ENCODE measurements at places on chromosomes 1 and 21.

- peak; percentile 97 for DNase-seq
Measured at GRCh38 chr1:205048382-205048781, 5.4 kb downstream of the CNTN2 start.

- no peak for DNase-seq
Measured at GRCh38 chr1:52677076-52677806, 20.9 kb downstream of the COA7 start.

GRCh38 chr1:216521477-216521876 lies 98.2 kb upstream of the USH2A start:
- no peak for DNase-seq

DNA sequence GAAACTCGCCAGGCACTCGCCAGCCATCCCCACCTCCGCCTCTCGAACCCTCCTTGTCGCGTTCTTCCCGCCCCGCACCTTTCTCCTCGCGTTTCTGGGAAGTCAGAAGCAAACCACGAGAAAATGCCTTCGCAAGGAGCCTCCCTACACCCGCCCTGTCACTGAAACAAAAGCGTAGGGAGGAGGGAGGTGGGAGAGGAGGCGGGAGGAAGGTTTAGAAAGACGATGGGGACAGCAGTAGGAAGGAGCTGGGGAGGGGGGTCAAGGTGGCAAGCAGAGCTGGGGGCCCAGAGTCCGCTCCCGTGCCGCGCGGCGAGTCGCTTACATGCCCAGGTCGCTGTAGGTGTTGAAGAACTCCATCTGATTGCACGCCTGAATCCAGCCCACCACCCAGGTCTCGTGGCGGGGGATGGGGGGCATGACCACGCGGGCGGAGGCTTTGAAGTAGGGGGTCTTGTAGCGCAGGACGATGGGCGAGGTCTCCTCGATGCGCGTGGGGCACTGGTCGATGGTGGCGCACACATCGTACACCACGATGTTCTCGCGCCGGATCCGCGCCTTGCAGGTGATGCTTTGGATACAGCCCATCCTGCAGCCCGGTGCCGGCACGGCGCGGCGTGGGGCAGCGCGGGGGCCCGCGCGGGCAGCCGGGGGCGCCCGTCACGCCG lies 1.0 kb downstream of the FAM78B start:
- no peak for DNase-seq

- no peak for DNase-seq
Measured at GRCh38 chr1:19421365-19421764, 64.0 kb downstream of the CAPZB start.

DNA sequence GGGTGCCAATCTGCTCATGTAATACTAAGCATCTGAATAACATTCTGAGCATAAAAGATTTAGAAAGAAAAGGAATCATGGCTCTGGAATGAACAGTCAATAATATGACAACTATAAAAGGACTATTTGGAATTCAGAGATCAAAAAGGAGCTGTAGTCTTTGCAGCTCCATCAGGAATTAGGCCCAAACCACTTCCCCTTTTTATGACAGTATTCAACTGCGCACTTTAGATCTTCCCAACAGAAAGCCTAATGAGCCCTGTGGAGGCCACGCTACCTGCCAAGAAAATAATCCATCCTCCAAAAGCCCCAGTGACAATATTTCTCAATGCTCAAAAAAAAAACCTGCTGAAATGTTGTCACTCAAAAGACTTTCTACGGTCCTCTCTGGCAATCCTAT lies 163.2 kb downstream of the SNX7 start:
- no peak for DNase-seq

DNA sequence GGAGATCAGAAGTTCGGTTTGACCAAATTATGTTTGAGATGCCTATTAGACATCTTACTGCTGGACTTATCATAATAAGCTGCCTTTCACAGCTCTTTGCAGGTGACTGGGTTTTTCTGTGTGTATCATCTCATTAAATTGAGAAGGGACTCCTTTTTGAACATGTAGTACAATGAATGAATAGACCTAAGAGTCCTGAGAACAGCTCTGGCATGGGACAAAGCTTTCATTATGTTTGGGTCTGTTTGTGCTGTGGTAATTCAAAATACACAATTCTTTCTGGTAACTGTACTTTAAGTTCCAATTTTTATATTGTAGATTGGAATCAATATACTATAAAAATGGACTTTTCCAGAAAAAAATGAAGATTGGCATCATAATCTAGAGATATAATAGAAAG lies 312.3 kb downstream of the TM2D1 start:
- no peak for DNase-seq

DNA sequence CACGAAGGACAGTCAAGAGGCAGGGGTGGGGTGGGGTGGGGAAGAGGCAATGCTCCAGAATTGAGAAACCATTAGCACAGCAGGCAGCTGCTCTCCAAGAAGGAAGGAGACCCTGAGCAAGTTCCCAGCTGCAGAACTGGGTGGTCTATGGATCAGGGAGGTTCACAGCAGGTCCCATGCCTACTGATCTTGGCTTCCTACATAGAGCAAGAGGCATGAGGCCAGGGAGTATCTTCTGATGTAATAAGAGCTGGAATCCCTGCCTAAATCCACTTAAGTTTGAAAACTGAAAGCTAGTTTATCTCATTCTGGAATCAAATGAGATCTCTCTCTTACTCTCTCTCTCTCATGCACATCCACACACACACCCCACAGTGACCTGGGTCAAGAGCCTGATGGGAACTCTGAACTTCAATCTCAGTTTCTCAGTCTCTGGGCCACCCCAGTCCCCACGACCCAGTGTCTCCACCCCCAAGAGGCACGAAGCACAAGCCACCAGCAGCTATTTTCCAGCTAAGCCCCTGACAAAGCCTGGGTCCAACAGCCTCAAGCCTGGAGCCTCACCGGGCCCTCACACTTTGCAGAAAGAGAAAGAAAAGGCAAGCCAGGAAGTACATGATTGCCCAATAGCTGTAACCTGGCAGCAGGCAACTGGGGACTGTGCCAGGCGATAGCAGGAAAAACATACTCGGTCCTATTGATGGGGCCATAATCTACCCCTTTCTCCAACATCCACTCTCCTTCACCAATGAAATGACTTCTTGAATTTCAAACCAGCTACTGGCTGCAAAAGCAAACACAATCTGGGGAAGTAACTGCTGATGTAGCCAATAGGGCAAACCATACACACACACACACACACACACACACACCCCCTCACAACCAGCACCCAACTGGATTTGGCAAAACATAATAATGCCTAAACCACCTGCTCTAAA lies 2.2 kb downstream of the NUAK2 start:
- DNase-seq = no peak

GRCh38 chr21:31609081-31609480 lies 50.4 kb upstream of the SOD1 start:
- no peak for DNase-seq

- DNase-seq = no peak
Measured at GRCh38 chr1:209609791-209610630, 26.5 kb downstream of the CAMK1G start.

GRCh38 chr1:44811234-44811633 lies 2.9 kb downstream of the BTBD19 start:
- no peak for DNase-seq

- DNase-seq = no peak
Measured at GRCh38 chr1:221694109-221694508, 47.8 kb downstream of the DUSP10 start.

DNA sequence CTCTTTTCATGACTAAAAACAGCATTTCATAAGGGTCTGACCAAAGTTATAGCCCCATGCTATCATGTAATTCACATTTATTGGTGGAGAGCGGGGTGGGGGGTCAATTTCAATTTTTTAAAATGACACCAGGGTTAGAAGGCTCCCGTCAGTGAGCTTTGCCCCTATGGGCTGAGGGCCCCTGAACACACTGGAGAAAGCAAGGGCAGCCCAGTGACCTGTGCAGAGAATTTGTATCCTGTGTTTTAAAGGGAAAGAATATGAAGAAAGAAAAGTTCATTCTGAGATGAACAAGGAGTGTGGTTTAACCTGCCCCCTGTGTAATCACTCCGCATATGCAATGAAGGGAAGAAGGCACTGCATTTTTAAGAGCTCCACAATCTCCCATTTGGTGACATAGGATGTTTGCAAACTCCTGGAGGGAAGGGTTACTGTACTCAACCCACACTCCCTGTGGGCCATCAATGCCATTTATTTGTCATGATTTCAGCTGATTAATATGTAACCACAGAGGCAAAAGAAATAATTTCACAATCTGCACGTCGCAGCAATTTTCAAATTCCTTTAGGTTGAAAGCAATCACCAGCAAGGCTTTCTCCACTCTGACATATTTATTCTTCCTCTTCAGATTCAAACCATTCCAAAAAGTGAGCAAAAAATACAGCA lies 95.6 kb downstream of the ZNF281 start:
- no peak for DNase-seq

GRCh38 chr1:173249349-173249748 lies 42.2 kb upstream of the TNFSF4 start:
- no peak for DNase-seq

DNA sequence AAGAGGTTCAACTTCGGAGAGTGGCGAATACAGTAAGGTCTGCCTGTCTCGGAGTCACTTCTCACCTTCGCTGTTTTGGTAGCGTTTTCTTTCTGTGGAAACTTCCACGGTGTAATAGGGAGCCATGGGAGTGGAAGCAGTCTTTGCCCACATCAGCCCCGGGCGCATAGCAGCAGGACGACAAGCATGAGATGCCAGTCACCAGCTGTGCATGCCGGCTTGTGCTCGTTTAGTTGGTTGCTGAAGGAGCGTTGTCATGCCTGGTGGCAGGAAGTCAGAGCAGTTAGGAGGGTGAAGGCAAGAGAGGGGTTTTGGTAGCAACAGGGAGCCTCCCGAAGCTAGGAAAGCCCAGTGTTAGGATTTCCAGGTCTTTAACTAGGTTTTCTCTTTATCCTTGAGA lies 58.8 kb downstream of the MRPS6 start:
- no peak for DNase-seq

- no peak for DNase-seq
Measured at GRCh38 chr1:177907000-177907399, 62.9 kb downstream of the SEC16B start.

DNA sequence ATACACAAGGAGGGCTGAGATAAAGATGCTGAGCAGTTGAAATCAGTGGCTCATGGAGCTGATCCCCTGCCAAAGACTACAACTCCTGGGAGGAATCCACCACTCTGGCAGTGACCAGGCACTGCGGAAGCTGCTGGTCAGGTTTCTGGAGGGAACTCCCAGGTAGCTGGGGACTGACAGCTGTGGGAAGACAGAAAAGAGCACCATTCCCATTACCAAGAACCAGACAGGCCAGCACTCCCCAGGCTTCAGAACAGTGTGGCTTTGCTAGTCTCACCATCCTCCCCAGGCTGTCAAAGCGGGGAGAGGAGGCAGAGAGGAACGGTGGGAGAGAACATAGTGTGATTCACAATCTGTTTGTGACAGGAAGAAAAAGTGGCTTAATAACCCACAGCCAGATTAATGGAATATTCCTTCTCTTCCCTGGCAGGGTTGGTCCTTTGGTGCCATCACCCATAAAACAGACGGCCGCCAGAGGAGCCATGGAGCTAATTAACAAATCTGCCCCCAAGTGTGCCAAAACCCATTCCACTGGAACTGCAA lies 92.1 kb downstream of the MAB21L3 start:
- no peak for DNase-seq

DNA sequence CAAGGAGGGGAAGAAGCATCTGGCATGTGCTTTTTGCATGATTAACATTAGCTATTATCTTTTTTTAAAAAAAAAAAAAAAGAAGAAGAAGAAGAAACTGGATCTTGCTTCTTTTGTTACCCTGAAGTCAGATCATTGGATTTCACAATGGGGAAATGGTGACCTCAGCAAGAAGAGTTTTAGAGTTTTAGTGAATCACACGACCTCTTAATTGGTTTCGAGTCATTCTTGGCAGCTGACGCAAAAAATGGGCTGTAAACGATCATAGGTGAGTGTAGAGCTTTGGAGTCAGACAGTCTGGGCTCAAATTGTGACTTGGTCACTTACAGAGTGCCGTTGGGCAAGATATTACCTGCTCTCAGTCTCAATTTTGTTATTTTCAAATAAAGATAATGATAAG lies 33.3 kb upstream of the PGBD5 start:
- DNase-seq = peak; percentile 1

GRCh38 chr21:37166733-37167132 lies 93.7 kb downstream of the TTC3 start:
- no peak for DNase-seq

DNA sequence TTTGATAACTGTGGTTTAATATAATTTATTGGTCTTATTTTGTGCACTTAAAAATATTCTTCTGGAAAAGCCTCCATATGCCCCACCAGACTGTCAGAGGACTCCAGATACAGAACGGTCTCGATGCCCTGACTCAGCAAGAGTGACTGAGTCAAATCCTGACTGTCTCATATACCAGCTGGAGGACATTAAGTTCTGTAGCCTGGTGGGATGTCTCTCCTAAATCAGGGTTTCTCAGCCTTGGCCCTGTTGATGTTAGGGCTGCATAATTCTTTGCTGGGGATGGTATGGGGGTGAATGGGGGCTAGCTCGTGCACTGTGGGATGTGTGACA lies 67.7 kb upstream of the TLR5 start:
- DNase-seq = no peak

DNA sequence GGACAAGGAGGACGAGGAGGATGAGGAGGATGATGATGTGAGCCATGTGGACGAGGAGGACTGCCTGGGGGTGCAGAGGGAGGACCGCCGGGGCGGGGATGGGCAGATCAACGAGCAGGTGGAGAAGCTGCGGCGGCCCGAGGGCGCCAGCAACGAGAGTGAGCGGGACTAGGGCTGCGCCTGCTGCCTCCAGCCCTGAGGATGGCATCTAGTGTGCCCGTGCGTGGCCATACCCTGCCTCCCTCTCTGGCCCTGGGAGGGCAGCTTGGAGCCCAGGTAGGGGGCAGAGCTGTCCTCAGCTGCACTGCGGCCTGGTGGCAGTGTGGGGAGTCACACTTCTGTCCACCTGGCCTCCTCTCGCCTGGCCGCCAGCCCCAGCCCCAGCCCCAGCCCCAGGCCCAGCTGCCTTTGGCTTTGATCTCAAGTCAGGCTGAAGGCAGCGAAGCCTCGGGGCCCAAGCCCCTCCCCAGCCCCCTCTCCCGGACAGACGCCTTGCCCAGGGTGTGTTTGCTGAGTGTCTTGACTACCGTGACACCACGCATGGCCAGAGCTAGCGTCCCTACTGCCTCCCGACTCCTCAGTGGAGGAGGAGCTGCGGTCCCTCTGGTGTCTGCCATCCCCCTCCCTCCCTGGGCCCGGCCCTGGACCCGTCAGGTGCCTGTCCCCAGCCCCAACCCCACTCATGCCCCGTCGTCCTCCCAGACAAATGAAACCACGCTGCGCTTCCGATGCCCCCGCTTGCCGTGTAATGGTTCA lies 155.2 kb downstream of the PEX14 start:
- no peak for DNase-seq

DNA sequence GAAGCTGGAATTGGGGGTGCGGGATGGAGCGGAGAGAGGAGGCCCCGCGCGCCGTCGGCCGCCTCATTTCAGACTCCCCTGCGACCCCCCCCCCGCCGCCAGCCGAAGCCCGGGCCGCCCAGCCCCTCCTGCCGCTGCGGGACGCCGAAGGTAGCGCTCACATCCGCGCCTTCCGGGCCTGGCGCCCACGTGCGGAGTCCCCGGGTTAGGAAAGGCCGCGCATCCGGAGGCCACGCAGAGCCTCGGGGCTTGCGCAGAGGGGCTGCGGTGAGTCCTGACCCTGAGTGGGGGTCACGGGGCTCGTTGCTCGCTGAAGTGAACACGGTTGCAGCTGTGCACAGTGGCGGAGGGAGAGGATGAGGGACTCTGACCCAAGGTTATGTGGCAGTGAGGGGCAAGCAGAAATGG lies 552 bp upstream of the ZNF496 start:
- peak; percentile 66 for DNase-seq

All from C1 segment of cervical spinal cord (tissue), 14 donors.